ENCODE measurements at places on chromosomes 5 and 9.
A peak's percentile ranks its signal among the peaks of the same experiment; 100 is the strongest.

- DNase-seq = no peak
These were observed 506.0 kb upstream of the CDH6 start for GRCh38 chr5:30687461-30687860.

DNA sequence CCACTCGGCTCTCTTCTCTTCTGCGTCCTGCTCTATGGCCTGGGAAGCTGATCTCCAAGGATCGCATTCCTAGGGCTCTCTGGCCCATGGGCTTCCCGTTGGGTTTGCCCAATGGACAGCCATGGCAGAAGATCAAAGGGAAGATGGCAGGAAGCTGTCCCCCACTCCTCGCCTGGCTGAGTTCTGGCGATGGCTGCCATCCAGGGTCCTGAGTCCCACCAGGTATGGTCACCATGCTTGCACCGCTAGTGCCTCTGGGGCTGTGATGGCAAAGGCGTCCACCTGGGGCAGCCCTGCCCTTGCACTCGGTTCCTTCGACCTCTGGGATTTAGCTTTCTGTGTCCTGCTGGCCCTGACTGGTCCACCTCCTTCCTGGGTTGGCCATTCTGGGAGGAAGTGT, 156.0 kb downstream of the RXRA start:
- DNase-seq = no peak

DNA sequence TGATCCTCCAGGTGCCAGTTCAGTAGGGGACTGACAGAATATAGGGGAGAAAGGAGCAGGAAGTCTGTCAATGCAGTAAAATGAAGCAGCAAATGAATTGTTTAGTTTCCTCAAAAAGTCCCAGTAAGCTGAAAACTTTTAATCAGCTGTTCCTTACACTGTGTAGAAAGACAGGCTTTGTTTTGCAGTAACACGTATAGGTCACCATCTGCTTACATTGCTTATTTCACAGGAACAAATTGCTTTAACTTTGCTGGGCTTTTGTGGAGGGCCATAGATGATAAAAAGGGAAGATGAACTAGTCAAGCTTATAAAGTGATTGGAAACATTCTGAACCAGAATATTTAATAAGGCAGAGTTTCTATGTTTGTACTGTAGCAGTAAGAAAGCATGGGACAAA, 331.3 kb upstream of the RFX3 start:
- no peak for DNase-seq

GRCh38 chr9:116566677-116567488, 120.2 kb upstream of the TRIM32 start:
- peak; percentile 58 for DNase-seq

DNA sequence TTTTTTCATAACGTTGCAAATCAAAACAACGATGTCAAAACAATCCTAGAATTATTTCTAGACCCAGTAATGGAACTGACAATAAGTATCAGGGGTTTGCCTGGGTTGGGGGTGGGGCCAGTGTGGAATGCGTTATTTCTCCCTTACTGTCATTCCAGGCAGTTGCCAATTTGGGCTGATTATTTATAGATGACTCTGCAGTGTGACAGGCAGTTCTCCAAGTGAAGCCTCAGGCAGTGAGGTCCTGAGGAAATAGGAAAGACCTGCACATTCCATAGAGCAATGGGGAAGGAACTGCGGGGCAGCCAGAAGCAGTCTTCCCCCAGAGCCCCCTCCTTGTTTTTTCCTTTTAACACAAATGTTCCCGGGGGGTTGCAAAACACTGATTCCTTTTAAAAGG, 179.0 kb downstream of the YTHDC2 start:
- DNase-seq = no peak

DNA sequence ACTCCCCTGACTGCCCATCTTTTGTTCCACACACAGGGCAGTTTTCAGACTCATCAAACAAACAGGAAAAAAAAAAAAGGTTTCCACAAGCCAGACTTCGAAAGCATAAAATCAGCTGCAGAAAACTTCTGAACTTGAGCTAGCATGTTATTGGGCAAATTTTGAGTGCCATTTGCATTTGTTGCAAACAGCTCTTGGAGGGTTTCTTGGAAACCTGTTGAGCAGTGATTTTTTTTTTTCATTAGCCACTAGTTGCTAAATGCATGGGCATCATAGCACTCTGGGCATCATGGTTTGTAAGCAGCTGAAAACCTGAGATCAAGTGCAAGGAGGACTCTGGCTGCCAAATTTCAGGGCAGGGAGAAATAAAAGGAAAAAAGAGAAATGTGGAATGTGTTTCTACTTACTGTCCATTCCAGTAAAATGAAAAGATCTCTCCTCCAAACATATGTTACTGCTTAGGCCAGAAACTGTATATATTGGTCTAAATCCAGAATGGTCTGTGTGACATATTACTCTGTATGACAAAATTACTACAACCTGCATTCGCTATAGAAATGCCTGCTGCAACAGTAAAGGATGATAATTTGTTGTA, 85.2 kb upstream of the SMIM23 start:
- peak; percentile 53 for DNase-seq

DNA sequence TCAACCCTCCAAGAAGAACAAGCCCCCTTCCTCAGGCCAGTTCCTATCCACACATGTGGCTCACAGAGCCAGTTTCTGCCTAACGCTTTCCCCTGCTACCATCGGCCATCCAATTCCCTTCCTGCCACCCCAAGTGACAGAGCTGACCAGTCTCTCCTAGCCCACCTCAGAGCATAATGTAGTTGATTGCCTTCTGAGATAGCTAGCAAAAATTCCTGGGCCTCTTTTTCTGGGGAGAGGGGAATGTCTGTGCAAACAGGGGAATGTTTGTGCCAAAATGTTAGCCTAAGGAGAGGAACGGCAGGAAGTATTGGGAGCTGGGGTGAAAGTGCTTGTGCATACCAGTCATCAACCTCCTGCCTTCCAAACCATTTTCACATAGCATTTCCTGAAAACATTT, 157.0 kb downstream of the PJA2 start:
- no peak for DNase-seq

DNA sequence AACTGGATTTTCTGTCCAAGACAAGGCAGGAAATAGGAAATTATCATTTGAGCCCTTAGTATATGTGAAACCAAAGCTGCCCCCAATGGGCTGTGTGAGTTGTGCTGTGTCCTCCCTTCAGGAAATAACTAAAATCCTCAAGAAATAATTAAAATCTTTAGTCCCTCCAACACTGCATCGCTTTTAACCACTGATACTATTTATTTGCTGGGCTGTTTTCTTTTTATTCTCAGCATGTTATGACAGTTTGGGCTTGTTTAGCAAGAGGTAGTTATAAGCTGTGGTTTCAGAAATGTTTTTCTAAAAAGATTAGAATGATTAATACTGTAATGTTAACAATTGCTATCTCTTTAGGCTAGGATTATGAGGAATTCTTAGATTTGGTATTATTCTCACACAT, 187.0 kb upstream of the KCNN2 start:
- DNase-seq = no peak

GRCh38 chr9:93263334-93264229, 79.6 kb downstream of the WNK2 start:
- DNase-seq = no peak

GRCh38 chr5:61942462-61943049, 363.4 kb upstream of the KIF2A start:
- DNase-seq = no peak

DNA sequence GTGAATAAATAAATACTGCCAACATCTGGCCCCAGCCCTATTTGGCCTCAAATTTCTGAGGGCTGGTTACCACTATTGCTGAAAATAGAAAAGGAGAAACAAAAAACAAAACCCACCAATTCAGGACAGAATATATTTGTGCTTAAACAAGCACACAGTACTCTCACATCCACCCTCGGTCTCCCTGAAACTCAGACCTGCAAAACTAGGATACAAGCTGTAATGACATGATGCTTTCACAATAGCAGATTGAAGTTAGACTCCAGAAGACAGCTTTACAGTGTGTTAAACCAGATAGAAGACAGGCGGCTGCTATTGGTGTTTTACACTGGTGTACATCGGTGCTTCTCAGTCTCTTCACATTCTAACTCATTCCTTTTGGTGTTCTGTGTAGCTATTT, 214.9 kb upstream of the DMRT1 start:
- no peak for DNase-seq

Data from fibroblast of upper back skin (primary cell).